ENCODE measurements at places on chromosomes 6 and 20.
A peak's percentile ranks its signal among the peaks of the same experiment; 100 is the strongest.

DNA sequence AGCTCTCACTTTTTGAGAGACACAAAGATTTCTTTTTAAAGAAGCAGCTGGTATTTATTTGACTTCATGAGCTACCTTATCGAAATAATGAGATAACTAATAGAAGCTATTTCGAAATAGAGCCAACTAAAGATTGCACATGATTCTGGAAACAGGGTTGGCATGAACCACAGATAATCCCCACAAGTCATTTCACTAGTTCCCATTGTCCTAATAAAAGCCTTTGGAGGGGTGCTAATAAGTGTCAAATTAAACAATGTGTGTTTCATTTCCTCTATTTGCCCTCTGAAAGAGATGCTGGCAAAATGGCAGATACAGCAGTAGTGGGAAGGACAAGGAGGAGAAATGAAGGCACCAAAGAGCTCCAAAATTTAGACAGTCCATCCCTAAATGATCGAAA, 78.6 kb upstream of the RIPOR2 start:
- no peak for DNase-seq

GRCh38 chr6:110020888-110021287, 42.8 kb downstream of the GPR6 start:
- no peak for DNase-seq

- no peak for DNase-seq
These were observed 151.4 kb upstream of the TSHZ2 start for GRCh38 chr20:52820641-52821292.

DNA sequence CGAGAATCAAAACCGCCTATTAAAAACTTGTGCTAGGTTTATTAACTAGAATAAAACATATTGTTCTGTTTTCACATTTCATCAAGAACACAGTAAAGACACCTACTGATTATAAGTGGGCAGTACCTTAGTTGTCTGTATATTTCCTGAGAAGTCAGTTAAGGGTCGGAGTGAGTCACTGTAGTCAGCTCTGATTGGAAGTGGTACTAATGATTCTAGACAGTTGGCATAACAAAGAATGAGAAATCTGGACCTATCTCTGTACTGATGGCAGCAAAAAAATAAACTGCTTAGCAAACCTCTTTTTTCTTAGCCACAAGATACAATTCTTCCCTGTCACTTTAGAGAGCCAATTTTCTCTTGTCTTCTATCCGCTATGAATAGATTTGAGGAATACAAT, 387.3 kb upstream of the ADGRB3 start:
- no peak for DNase-seq

DNA sequence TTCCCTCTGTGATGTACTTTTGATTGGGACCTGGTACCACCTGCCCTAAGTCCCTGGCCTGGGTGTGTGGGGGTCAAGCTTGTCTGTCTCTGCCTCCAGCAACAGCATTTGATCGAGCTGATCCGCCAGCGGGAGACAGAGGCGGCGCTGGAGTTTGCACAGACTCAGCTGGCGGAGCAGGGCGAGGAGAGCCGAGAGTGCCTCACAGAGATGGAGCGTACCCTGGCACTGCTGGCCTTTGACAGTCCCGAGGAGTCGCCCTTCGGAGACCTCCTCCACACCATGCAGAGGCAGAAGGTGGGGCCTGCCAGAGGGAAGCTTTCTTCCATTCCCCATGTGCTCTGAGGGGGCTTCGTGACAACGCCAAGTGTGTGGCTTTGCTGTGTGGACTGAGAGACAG, 5.4 kb downstream of the GID8 start:
- no peak for DNase-seq

GRCh38 chr6:38021029-38021428, 201.5 kb downstream of the ZFAND3 start:
- no peak for DNase-seq

- DNase-seq: peak; percentile 61
These were observed at the start of gene BMP6 for GRCh38 chr6:7725849-7726415. Gene BMP6 (plus strand): TSS chr6:7726099. CDS start chr6:7726956, 857 bp downstream.

DNA sequence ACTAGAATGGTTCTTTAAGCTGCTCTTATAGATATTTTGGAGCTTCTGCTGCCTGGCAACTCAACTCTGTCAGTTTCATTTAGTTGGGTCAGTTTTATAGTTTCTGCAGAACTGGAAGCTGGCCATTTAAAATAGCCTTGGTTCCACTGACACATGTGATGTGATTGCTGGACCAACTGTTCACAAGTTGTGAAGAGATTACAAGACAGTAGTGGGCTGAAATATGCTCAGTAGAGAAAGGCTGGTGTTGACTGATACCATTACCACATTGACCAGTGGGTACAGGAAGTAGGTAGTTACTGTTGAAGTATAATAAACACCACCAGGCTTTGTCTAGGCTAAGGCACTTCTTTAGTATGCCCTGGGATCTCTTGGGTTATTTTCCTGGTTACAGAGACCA, 39.0 kb downstream of the BCKDHB start:
- peak; percentile 64 for DNase-seq

- no peak for DNase-seq
These were observed 1.8 kb upstream of the CTSZ start for GRCh38 chr20:59008715-59009336.

- no peak for DNase-seq
These were observed 15.6 kb upstream of the SUMO4 start for GRCh38 chr6:149384464-149384863.

DNA sequence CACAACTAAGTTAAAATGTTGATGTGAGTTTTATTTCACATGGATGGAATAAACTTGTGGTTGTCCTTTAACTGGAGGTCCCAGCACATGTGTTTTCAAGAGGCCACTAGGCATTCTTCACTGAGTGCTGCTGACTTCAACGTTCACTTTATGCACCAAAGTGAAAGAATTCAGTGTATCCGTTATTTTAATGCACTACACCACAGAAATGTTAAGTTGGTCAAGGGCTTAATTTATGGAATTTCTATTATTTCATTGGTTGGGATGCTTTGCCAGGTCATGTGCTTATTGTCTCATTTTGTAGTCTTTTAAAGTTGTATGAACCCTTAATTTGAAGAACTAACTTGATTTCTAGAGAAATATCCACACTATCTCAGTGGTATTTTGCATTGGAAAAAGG, 106.4 kb downstream of the PPP1R14C start:
- no peak for DNase-seq

DNA sequence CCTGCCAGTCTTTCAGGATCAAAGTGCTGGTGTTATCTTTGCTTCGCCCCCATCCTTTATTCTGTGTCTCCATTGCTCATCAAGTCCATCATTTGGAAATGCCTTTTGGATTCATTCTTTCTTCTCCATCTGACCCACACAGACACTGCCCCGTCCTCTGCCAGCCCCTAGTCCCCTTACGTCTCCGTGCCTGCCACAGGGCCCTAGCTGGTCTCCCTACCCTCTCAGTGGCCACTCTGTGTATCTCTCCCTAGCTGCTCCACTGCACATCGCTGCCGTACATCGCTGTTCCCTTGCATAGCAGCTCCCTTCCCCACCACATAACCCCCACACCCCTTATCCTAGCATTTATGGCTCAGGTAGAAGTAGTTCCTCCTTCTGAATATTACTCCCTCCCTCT, 15.7 kb downstream of the PPP1R3G start:
- DNase-seq: no peak

DNA sequence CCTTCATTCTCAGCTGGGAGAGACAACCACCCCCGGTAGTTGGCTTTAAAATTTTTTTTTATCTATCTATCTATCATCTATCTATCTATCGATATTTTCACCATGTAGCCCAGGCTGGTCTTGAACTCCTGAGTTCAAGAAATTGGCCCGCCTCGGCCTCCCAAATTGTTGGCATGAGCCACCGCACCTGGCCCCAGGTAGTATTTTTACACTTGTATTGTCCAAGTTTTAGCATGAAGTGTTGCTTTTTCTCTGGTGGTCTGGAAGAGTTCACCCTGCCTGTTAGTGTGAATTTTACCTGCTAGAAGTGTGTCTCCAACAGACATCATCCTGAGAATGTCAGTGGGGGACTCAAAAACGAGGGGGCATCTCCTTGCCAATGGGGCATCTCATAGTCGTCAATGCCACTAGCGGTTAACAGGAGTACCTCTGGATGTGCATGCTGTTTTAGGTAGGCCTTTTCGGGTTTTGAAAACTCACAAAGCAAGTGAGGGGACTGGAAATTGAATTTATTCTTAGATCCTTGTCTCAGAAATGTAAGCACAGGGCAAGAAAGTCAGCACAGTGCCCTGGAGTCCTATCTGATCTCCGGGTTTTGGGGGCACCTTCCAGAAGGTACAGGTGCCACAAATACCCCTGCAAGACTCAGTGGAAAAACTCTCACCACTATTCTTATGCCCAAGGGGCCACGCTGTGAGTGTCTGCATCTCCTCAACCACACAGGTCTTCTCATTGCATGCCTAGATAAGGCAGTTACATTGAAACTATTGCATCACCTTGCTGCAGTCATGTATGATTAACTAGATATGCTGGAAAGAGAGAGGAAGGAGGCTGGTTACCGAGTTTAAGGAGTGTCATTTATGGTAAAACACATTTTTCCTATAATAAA, 37.1 kb downstream of the TNFAIP3 start:
- peak; percentile 5 for DNase-seq

DNA sequence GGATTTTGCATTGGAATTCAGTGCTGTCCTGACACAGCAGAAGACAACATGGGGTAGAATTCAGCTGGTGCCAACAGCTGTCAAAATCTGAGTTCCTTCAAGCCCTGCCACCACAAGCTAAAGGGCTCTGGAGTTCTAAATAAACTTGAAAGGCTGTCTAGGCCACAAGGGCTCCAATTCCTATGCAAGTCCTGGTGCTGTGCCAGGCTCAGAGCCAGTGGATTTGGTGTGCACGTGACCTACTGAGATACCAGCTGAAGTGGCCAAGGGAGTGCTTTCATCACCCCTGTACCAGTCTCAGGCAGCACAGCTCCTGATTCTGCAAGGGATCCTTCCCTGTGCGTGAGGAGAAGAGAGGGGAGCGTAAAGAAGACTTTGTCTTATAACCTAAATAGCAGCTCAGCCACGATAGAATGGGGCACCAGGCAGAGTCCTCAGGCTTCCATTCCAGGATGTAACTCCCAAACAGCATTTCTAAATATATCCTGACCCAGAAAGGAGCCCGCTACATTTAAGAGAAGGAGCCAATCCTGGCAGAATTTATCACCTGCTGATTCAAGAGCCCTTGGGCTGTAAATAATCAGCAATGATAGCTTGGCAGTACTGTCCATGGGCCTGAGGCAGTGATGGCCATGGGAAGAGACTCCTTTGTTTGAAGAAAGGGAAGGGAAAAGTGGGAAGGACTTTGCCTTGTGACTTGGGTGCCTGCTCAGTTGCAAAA, 881.2 kb upstream of the EPHA7 start:
- peak; percentile 22 for DNase-seq

DNA sequence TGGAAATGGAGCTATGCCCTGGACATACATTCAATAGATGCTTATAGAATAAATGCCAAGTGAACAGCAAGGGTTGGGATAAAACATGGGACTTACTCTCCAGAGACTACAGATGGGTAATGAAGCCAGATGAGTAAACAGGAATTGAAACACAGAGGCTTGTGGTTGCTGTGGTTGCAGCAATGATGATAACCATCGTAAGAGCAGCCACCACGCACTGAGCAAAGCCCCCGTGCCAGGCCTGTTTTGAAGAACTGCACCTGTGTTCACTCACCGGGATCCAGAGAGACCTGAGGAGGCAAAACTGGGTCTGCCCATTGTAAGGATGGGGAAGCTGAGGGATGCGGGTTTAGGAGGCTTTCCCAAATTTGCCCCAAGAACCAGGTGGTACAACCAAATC, 431.1 kb upstream of the CDH4 start:
- no peak for DNase-seq

DNA sequence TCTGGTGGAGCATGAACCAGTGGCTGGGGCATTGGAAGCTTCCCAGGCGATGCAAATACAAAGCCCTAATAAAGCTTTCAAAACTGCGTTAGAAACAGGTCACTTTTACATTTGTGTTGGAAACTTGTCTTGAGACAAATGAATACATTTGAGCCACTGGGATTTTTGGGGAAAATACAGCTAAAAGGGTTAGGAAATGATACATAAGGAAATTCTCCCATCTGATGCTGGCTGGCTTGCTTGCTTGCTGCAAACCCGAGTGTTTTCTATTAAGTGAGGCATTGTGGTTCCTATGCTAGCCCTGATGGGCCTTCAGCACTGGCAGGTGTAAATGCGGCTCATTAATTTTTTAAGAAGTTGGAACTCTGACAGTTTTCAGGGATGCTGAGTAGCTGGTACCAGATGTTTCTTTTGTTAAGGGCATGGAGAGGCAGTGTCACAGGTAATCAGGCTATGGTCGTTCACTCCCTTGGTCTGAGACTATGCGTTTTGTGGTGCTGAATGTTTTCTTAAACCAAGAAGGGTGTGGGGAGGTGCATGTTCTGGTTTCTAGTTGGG, 35.2 kb downstream of the RREB1 start:
- no peak for DNase-seq

- no peak for DNase-seq
These were observed 135.1 kb upstream of the PMEPA1 start for GRCh38 chr20:57844626-57845596.

DNA sequence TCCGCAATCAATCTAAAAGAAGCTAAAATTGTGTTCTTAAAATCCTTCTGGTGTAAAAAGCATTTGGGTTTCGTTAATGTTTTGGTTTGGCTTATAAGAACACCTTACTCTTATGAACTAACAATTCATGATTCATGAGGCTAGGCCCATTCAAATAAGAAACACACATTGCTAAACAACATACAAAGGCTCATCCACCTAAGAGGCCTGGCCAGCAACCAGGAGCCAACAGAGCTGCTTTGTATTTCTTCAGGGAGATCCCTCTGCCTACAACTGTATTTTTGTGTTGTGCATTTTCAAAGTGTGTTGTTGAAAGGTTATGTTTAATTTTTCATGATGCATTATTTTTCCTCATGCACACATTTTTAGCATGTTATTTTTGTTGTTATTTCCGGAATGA, 98.6 kb downstream of the PTPRK start:
- no peak for DNase-seq

- peak; percentile 34 for DNase-seq
These were observed 72.8 kb upstream of the SPTLC3 start for GRCh38 chr20:12936020-12936419.

DNA sequence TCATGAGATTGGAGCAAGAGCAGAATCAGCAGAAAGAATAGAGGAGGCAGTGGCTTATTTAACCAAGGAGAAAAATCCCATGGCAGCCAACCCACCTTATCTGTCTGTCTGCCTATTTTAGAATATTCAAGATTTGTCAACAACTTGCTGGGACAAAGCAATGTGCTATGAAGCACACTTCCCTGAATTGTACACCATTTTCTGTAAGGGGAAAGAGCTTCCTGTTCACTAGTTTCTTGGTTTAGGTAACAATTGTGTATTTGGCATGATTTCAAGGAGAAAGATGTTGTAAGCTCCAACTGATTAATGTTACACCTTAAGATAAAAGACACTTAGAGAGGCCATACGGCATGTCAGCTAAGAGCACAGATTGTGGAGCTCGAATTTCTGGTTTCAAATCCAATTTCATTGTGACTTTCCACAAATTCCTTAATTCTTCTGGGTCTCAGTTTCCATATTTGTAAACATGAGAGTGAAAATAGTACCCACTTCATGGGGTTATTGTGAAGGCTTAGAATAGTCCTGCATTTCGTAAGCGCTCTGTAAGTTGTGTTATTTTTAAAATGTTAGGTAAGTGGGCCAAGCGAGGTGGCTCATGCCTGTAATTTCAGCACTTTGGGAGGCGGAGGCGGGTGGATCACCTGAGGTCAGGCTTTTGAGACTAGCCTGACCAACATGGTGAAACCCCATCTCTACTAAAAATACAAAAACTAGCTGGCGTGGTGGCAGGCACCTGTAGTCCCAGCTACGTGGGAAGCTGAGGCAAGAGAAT, 4.8 kb upstream of the MUC22 start:
- DNase-seq: no peak
